IMR-90 (cell line): ENCODE measurements at places on chromosomes 1 and 21. TPM values are rescaled to one million over a fixed set of nuclear protein-coding genes. Genes with fewer than 3 reads are reported as not detected.

LCE1F gene
- total RNA-seq: not detected in 2 replicates

DNA sequence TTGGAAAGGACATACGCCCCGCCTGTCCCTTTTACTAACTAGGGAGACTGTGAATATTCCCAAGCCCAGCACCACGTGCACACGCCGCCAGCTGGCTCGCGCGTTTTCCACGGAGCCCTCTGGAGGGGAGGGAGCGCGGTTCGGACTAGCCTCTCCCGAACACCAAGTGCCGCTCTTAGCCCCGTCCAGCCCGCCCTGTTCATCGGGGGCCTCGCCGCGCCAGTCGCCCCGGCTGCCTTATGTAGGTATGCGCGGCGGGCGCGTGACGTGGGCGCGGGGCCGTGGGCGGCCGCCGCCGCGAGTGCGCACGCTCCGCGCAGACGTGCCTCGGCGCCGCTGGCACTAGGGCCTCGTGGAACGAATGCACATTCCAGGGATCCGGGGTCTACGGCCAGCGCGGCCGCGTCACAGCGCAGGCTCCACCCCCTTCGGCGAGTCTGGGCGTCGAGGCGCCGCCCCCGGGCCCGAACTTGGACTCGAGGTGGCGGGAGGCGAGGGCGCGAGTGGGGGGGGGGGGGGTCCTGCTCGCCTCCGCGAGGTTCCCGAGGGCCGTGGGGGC lies 767 bp upstream of the IRF2BP2 start:
- peak; percentile 95 for DNase-seq

- DNase-seq: no peak
Observed at GRCh38 chr1:161079436-161080110, 9.8 kb downstream of the NECTIN4 start.

- peak; percentile 67 for DNase-seq
Observed at GRCh38 chr1:39381839-39382238, 109.6 kb upstream of the BMP8A start.

DNA sequence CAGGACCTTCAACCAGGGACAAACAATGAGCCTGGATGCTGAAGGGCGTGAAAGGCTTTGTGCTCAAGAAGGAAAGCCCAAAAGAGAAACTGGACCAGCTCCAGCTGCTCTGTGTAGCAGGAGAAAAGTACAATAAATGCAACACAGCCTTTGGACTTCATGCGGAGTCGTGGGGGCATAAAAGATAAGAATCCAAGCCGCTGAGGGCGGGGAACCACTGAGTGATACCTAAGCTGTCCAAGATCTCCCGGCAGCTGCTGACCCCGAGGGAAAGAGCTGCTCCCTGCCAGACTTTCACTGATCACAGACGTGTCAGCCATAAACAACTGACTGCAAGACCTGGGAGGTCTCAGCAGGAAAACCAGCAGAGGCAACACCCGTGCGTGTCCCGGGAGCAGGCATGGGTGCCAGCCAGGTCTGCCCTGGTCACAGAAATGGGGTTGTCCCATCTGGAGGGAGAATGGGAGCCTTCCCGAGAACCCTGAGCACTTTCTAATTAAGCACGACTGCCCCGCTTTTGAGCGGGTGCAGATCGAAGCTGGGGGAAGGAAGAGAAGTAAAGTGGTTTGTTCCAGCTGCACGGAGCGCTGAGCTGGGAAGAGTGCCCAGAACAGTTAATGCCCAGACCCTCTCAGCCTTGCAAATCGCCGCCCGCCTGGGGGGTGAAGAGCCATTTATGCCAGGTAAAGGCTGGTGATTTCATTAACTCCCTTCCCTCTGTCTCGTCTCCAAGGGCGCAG lies 68.3 kb upstream of the TARDBP start:
- DNase-seq: no peak

DNA sequence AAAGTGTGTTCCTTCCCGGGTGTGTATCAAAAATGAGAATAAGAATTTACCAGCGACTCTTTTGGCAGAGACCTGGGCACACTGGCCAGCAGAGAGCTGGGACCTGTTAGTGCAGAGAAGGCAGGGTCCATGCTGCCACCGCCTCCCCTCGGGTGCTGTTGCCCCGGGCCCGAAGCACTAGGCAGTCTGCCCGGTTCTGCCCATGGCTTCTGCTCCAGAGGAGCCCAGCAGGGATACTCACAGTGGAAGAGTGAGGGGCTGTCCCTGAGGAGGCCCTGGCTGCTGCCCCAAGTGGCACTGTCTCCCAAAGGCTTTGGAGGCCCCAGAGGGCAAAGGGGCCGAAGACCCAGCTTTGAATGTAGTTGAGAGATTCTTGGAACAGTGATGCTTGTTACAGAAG lies 80.5 kb downstream of the MIS18A start:
- no peak for DNase-seq

- DNase-seq: peak; percentile 82
Observed at GRCh38 chr1:243325305-243325890, 69.6 kb downstream of the SDCCAG8 start.

B3GALT2 gene
- total RNA-seq: 4.5 and 5.8 TPM in 2 replicates

GRCh38 chr1:151277249-151277648 lies 4.8 kb upstream of the ZNF687 start:
- DNase-seq: no peak

GRCh38 chr1:58896246-58897183 lies 112.7 kb upstream of the JUN start:
- DNase-seq: no peak

LIPI gene
- not detected in 2 replicates for total RNA-seq

TFF3 gene
- total RNA-seq: not detected in 2 replicates

LMOD1 gene
- 44.4 and 53.2 TPM in 2 replicates for total RNA-seq

- peak; percentile 91 for DNase-seq
Observed at GRCh38 chr1:101238681-101239094, 1.9 kb downstream of the S1PR1 start.

DNA sequence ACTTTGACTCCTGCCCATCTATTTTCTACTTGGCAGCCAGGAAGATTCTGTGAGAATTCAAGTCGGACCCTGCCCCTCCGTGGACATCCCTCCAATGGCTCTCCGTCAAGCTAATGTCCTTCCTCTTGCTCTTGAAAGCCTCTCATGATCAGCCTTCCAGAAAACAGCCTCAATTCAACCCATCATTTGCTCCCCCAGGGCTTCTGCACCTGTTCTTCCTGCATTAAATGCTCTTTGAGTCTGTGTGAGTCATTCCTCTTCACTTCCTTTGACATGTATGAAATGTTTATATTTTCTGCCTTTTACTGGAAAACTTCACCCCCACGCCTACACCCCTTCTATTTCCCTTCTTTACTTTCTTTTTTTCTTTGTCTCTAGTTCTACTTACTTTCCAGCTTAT lies 734.1 kb upstream of the ZP4 start:
- DNase-seq: peak; percentile 31

DNA sequence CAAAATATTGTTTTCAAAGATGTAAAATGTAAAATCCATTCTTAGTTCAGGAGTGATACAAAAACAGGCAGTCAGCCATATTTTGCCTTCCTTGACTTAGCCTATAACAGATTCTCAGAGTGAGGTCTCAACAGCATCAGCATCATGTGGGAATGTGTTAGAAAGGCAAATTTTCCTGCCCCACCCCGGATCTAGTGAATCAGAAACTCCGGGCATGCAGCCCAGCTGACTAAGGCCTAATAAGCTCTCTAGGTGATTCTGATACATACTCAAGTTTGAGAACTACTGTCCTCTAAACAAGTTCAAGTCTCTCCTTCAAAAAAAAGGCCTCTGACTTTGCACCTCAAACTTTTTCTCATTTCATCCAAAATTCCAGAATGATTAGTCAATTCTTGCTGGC lies 46.9 kb upstream of the PRRC2C start:
- DNase-seq: peak; percentile 98

KCNE2 gene
- total RNA-seq: not detected in 2 replicates

DNA sequence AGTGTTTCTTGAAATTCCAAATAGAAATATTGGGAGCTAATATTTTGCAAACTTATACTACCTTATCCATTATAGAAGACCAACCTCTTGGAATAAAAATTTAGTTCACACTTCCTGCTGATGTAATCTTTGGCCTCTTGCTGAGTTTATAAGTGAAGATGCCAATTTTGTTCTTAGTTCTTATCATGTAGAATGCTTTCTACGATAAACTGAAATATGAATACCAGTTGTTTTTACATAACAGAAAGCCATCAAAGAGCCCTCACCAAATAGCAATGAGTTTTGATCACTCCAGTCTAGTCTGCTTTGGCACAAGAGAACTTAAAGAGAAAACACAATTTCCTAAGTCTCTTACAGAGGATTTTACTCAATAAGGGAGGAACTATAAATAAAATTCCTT lies 89.5 kb downstream of the DENND1B start:
- DNase-seq: peak; percentile 53

RPL5 gene
- 1,679 and 1,907 TPM in 2 replicates for total RNA-seq

CPLANE2 gene
- total RNA-seq: 3.2 and 3.3 TPM in 2 replicates

- DNase-seq: no peak
Observed at GRCh38 chr1:164678136-164678700, 119.2 kb downstream of the PBX1 start.
